NCI-H526 (cell line): ENCODE measurements at places on chromosomes 7 and 10.

DNA sequence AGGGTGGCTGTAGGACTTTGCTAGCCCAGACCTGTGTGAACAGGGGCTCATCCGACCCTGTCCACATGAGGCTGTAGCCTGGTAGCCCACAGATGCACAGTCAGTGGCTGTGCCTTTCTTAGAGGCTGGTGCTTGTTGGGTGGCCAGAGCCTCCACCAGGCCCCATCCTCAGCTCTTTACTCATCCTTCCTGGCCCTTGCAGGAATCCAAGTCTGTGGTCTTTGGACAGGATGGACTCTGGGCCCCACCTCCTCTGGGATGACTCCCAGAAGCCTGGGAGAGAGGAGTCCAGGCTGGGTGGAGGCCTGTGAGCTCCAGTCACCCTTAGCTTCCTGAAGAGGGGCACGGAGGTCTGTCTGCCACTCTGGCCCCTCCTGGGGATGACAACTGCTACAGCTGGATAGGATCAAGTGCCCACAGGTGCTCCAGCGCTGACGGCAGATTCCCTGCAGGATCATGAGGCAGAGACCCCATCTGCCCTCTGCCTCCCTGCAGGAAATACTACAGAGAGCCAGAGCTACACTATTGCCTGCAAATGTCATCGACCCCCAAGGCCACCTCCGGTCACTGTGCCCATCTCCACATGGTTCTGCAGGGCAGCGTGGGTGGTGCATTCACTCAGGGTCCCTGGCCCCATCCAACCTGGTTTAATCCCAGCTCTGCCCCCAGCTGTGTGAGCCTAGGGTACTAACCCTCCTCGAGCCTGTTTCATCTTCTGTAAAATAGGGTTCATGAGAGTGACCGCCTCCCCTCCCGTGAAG is 114.5 kb downstream of the PTPN20 start:
- no peak for DNase-seq

- DNase-seq, result no peak
Observed at GRCh38 chr10:130747946-130748345, 563.6 kb downstream of the TCERG1L start.

DNA sequence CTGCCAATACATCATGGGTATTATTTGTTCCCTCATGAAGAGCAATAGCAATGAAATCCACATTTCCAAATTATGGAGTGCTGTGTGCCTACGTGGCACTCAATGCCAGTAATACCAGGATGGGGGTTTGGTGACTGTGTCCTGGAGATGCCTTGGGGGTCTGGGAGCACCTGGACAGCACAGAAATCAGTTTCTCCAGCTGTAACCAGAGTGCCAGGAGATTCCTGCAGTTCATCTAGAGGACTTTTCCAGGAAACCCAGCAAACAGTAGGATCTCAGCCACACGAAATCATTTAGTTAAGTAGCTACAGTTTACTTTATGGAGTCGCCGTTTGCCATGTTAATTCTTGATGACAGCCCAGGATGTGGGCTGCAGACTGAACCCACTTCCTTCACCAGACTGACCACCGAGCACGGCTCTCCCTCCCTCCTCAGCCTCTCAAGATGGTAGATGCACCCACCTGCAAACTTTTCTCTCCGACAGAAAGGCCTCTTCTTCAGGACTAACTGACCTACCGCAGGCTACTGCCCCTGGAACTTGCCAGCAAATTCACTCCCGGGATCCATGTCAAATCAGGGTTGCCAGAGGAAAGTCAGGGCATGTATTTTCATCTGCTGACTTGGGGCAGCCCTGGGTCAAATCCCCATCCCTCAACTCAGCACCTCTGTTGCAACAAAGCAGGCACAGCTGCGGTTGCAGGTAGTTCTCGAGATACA is 30.3 kb downstream of the MKI67 start:
- DNase-seq, result no peak

DNA sequence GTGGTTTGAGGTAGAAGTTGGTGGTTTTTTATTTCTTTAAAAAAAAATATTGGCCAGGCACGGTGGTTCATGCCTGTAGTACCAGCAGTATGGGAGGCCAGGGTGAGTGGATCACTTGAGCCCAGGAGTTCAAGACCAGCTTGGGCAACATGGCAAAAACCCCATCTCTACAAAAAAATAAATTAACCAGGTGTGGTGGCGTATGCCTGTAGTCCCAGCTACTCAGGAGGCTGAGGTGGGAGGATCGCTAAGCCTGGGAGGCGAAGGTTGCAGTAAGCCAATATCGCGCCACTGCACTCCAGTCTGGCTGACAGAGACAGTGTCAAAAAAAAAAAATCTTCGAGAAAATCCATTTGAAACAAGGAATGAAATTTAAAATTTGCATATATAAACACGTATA is 1.1 kb downstream of the IL2RA start:
- no peak for DNase-seq

DNA sequence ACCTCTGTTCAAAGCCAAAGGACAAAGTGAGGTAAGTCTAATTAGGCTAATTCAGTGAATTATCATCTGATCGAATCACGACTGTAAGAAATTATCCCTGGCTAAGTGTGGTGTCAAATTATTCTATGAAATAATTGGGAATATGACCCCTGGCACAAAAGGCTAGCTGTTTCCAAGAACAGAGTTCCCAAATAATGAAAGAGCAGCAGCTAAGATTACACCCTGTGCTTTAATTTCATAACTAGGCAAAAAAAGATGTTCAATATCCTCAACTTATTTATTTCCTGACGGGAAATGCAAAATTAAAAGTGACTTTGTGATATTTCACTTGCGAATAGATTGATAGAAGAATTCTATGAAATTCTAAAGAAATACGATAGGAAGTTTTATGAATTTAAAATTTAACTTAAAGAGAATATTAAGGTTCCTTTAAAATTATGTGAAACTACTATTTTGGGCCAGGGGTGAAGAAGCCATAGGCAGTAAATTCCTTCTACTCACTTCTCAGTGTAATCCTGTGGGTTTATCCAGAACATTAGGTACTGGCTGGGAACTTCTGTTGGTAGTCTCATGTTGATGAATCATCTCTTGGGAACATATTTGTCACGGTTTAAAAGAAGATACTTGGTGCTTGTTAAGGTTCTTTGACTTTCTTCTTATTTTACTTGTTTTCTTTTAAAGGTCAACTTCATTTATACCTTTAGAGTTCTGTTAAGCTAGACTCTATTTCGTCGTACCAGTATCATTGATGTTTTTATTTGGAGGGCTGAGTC is 148.5 kb downstream of the POLR1F start:
- no peak for DNase-seq

DNA sequence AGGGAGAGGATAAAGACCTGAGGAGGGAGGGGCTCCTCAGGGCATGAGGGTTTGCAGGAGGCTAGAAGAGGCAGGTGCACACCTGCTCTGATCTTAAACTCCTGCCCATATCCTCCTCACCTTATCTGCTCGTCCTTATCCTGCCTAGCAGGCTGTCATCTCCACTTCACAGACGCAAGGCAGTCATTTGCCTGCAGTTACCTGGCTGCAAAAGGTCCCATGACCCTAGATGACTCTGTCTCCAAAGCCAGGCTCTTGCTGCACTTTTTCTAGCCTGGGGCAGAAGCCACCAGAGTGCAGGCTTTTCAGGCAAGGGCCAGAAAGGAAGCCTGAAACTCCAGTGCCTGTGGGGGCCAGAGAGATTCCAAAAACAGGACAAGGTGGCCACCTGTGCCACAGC is 1.7 kb upstream of the ZNF853 start:
- DNase-seq, result no peak

DNA sequence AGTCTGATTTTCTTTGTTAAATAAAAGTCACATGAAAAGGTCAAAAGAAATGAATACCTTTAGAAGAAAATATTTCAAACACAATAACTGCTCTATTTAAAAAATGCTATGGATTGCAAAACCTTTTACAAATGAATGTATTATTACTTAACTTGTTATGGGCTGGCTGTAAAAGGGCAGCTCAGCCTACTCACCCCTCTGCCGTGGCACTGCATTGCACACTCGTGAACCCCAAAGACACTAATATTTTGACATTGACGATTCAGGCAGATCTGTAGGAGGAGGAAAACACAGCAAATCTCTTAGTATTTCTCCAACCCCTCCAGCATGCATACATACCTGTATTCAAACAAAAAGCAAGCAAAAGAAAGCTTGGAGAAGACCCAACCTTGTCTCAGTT is 149.5 kb downstream of the FANK1 start:
- no peak for DNase-seq

- DNase-seq, result no peak
Observed at GRCh38 chr7:44508328-44509030, 18.0 kb upstream of the NUDCD3 start.

DNA sequence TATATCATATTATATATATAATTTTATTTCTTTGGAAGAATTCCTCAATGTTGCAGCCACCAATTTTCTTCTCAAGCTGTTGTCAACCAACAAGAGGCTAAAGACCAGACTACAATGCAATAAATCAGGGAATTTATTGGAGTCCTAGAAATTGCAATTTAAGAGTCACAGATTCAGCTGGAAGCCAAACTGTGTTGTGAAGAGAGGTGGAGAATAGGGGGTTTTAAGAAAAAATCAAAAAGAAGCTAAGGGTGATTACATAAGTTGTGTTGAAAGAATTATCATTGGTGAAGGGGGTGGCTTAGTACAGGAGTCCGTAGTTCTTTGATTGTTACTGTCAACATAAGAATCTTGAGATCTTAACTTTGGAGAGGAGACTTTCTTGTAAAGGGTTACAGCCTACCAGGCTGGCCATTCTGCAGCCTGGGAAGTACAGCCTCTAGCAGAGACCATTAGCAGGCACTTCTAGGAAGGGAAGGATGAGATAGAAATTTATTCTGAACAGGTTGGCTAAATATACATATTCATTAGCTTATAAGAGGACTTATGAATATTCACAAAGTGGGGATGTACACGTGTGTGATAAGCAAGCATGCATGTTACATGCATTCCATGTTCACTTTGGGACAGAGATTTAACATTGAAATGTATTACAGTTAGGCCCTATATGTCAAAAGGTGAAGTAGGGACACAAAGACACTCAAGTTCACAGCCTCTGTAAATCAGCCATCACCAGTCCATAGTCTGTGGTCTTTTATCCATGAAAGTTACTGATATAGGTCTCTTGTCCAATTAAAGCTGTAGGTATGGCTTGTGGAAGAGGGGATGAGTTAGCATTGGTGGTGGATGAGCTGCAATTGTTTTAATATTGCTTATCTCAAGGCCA is 8.3 kb upstream of the TMEM168 start:
- peak; percentile 14 for DNase-seq

DNA sequence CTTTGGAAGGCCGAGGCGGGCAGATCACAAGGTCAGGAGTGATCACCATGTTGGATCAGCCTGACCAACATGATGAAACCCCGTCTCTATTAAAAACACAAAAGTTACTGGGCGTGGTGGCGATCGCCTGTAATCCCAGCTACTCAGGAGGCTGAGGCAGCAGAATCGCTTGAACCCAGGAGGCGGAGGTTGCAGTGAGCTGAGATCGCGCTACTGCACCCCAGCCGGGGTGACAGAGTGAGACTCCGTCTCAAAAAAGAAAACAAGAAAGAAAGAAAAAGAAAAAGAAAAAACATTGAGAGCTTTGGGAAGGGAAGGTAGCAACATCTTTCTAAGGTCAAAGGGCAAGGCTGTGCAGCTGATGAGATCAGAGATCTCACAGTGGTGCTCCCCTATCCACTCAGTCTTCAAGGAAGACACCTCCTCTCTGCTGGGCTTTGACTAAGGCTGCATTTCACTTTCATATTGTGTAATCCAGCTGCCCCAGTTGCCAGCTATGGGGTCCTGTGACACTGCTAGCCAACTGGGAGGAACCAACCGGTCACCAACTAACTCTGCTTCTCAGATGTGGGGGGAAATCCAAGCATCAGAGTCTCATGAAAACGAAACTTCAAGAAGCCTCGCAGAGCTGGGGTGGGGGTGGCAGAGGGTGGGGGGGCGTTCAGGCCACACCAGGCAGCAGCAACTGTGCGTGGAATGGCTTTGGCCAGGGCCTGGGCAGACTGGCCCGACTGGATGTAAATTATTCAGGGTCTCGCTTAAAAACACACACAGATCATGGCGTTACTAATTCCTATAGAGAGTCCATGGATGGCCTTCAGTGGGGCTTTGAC is 1.5 kb downstream of the IL15RA start:
- no peak for DNase-seq

- no peak for DNase-seq
Observed at GRCh38 chr10:72386916-72387586, 32.3 kb upstream of the DNAJB12 start.
